Urothelium cell line (cell line): ENCODE measurements at places on chromosomes 16 and 17.

DNA sequence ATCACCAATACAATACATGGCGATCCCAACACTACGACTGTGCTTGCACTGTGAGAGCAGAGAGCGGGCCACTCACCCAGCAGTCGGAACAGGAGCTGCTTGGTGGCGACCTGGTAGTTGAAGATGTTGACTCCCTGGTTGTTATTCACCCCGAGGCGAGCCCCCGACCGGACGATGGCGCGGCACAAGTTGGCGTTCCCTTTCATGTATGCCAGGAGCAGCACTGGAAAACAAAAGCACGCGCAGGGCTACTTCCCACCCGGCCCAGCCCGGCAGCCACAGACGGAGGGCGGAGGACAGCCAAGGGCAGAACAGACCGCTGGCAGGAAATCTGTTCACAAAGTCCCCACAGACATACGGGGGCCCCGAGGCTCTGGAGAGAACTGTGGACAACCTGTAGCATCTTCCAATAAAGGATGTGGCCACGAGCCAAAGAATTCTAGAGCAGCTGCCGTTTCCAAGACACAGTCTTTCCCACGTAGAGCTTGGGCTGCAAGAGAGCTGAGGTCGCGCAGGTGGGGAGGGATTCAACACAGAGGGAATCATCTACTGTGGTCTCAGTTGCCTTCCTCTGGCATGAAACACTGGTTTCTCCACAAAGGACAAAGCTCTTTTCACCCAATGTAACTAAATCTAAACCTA is 27.8 kb downstream of the CYB5D2 start:
- no peak for DNase-seq

GRCh38 chr17:37791447-37792399 is 46.9 kb upstream of the HNF1B start:
- no peak for DNase-seq

DNA sequence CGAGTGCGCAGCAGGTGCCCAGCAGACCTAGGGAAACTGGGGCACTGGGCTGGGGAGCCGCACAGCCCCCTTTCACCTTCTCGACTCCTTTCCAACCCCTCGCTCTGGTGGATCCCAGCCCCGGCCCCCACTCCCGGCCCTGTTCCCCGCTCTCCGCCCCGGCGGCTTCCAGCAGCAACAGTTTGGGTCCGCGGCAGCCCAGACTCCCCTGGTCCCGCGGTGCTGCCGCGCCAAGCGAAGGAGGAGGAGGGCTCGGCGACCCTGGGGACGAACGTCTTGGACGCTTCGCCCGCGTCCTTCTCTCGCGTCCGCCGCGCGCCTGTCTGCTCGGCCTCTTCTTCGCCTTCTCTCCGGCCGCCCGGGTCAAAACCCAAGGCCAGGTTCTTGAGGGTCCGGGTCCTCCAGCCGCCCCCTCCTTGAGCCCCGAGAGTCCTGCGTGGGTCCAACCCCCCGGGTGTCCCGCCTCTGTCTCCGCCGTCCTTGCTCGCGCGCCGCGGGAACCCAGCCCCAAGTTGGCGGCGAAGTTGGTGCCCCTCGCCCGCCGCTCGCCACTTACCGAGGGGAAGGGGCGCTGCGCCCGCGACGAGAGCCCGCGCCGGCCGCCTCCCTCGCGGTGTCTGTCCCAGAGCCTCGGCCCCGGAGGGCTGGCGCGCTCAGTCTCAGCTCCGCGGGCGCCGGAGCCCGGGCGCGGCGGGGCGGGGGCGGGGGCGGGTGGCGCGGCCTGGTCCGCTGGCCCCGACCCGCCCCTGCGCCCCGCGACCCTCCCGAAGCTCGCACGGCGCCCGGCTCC is 1.4 kb upstream of the GRIN2C start:
- no peak for DNase-seq

GRCh38 chr17:57920916-57921703 is 34.1 kb downstream of the CUEDC1 start:
- DNase-seq = no peak

GRCh38 chr17:7579001-7579833 is at the start of gene CD68:
Gene CD68 (plus strand): TSS chr17:7579638. CDS start chr17:7579678, 40 bp downstream.
- no peak for DNase-seq

GRCh38 chr16:26133416-26134093 is 441.8 kb downstream of the HS3ST4 start:
- DNase-seq = no peak

GRCh38 chr16:79662669-79663313 is 62.3 kb upstream of the MAF start:
- no peak for DNase-seq

DNA sequence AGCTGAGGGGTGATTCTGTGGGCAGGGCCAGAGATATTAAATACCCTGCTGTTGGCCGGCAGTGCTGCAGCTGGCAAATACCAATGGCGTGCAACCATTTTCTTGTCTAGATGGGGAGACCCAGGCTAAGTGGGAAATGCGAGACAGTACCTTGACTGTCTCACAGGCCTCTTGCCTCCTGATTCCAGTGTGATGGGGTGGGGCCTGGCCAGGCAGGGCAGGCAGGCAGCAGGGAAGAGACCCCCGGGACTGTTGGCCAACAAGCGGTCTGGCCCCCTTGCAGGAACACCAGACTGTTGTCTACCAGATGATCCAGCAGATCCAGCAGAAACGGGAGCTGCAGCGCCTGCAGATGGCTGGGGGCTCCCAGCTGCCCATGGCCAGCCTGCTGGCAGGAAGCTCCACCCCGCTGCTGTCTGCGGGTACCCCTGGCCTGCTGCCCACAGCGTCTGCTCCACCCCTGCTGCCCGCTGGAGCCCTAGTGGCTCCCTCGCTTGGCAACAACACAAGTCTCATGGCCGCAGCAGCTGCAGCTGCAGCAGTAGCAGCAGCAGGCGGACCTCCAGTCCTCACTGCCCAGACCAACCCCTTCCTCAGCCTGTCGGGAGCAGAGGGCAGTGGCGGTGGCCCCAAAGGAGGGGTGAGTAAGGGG is 5.7 kb upstream of the CISD3 start:
- no peak for DNase-seq

DNA sequence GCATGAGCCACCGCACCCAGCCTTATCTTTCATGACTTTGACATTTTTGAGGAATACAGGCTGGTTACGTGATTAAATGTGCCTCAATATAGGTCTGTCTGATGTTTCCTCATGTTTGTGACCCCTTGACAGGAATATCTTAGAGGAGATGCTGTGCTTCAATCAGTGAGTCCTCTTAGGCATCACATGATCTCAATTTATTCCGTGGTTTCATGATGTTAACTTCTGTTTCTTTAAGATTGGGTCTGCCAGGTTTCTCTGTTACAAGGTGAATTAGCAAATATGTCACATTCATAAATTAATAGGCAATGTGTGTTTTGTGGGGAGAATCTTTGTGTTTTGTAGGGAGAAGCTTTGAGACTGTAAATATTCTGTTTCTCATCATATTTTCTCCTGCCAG is 3.3 kb downstream of the STXBP4 start:
- DNase-seq = no peak

- no peak for DNase-seq
Measured at GRCh38 chr16:22373662-22374310, 633 bp downstream of the CDR2 start.

DNA sequence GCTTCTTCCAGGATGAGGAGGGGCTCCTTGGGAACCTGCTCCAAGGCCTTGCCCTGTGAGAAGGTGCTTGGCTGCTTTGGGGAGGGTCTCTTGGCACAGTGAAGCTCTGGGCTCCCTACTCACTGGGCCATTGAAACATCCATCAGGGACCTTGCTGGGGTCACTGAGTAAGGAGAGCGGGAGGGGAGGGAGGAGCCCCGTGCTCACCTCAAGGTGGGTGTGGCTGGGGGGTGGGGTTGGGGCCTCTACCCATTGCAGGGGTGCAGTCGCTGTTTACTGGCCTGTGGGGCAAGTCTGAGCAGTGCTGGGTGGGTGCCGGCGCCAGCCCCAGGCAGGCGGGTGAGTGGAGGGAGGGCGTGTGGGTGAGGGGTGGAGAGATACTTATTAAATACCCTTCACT is 9.9 kb downstream of the TNS4 start:
- no peak for DNase-seq
